ENCODE measurements at places on chromosomes 16 and 17.

- ATAC-seq, result peak; percentile 78
Measured at GRCh38 chr16:8905168-8905762, 23.1 kb downstream of the LITAFD start.

DNA sequence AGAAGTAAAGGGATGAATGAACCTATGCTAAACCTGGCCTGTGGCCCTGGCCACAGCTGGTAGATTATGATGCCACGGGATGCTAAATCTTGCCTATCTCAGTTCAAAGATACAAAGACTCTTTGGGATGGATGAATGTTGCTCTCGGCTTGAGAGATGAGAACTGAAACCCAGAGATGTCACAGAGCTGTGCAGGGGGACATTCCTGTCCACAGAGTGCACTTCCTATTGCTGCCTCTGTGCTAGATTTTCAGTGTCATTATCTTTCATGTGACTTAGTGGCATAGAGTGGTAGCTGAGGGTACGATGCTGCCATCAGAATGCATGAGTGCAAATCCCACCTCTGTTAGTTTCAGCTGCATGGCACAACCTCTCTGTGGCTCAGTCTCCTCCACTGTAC is 2.3 kb upstream of the MT1M start:
- no peak for ATAC-seq

GRCh38 chr16:78988361-78988969 is 612.1 kb downstream of the MAF start:
- ATAC-seq, result no peak

DNA sequence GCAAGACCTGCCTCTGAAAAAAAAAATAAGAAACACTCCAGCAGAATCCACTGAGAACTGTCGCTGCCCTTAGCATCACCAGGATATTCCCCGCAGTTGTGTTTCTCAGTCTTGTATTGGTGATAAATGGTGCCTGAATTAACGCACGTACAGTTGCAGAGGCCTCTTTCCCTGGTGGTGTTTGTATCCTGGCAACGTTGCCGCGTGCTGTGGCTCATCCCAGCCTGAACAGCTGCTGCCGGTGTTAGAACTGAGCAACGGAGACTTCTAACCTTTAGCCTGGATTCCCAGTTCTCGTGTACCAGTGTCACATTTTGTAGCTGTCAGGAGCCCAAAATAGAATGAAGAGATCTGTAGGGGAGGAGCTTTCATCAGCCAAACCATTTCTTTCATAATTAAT is 4.8 kb downstream of the MLYCD start:
- ATAC-seq, result peak; percentile 82

- peak; percentile 87 for ATAC-seq
Measured at GRCh38 chr17:35795007-35795870, at the start of gene MMP28. Gene MMP28 (minus strand): TSS chr17:35795641. CDS start chr17:35795377, 264 bp downstream.

- ATAC-seq, result no peak
Measured at GRCh38 chr17:78999056-78999768, 10.4 kb downstream of the CANT1 start.

DNA sequence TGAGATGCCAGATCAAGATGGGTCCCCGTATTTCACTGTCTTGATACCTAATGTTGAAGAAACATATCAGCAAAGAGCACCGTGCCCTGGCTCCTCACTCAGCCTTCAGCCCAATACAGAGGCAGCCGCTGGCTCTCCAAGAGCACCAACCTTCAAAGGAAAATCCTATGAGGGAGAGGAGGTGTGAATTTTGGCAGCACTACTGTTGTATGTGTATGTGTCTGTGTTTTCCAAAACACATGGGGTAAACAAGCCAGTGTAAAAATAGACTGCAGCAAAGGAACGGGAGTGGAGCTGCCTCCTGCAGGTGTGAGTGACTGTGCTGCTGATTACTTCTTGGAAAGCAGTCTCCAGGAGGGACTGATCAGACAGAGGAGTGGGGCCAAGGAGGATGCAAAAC is 194.0 kb upstream of the CDH5 start:
- no peak for ATAC-seq

- ATAC-seq, result no peak
Measured at GRCh38 chr16:29876594-29877249, 13.7 kb upstream of the CDIPT start.

- peak; percentile 88 for ATAC-seq
Measured at GRCh38 chr16:21260870-21261791, 17.0 kb downstream of the CRYM start.

GRCh38 chr17:15413101-15413771 is 54.2 kb downstream of the CDRT4 start:
- ATAC-seq, result no peak

DNA sequence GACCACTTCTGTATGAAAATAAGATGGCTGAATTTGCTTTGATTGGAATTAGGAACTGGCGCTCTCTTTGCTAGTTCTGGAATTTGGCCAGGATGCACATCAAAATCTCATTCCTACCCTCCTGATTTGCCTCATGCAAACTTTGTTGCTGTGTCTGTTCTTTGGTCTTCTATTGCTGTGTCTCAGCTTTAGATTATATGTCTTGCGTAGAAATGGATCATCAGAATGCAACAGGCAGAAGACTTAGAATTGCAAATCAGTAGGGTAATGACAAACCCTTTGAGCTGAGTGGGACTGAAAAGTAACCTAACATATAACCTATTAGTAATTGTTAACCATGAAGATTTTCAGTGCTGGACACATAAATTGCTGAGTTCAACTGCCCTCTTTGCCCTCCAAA is 30.3 kb downstream of the RAD51C start:
- ATAC-seq, result no peak

DNA sequence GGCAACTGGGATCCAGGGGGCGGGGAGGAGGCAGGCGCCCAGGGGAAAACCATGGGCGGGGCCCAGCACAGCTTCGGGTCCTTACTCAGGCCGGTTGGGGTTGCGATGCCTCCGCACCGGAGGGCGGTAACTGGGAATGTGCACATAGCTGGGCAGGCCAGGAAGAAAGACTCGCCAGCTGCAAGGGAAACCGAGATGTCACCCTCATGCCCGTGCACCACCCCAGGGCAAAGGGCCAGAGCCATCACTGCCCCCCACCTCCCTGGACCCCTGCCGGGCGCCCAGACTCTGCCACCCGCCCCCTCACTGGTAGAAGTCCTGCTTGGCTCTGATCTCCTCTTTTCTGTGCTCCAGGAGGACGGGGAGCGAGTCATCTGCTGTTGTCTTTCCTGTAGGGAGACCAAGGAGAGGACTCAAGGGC is 6.7 kb downstream of the ALOX12B start:
- ATAC-seq, result peak; percentile 45

DNA sequence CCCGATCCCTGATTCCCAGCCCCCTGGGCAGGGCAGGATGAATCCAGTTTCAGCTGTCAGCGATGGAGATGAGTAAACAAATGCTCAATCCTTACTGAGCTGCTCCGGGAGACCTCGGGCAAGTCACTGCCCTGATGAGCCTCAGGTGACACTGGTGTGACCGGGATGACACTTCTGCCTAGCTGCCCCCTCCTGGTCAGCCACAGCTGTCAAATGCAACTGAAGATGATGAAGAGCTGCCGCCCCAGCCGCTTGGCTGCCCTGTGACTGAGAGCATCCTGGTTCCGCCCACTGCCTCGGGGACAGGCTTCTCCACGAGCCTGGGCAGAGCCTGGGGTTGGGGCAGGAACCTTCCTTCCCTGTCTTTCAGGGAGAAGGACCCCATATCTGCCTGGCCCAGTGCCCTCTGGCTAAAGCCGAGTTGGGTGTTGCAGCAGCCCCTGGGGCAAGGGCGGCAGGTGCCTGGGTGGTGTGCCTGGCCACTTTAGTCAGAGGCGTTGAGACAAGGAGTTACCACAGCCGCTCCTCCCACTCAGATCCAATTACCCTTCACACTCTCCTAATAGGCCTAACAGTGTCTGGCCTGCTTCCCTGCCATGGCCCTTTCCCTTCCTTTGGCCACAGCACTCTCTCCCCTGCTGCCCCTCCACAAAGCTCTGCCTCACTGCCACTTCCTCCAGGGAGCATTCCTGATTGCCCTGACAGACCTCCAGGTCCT is 5.5 kb downstream of the CCL17 start:
- ATAC-seq, result no peak

DNA sequence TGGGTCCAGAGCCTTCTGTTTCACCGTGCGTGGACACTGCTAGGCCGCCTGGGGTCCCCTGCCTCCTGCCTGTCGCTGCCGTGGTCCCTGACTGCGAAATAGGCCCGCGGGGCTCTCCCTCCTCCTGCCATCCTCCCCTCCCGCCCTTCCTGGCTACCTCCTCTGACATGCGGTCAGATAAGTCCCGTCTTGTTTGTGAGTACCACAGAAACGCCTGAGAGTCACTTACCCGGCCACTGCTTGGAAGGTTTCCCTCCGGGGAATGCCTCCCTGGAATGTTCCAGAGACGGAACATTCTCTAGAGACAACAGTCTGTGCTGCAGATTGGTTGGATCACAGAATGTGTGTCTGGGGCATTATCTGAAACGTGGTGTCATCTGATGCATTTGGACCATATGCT is 22.7 kb downstream of the CIBAR2 start:
- no peak for ATAC-seq

DNA sequence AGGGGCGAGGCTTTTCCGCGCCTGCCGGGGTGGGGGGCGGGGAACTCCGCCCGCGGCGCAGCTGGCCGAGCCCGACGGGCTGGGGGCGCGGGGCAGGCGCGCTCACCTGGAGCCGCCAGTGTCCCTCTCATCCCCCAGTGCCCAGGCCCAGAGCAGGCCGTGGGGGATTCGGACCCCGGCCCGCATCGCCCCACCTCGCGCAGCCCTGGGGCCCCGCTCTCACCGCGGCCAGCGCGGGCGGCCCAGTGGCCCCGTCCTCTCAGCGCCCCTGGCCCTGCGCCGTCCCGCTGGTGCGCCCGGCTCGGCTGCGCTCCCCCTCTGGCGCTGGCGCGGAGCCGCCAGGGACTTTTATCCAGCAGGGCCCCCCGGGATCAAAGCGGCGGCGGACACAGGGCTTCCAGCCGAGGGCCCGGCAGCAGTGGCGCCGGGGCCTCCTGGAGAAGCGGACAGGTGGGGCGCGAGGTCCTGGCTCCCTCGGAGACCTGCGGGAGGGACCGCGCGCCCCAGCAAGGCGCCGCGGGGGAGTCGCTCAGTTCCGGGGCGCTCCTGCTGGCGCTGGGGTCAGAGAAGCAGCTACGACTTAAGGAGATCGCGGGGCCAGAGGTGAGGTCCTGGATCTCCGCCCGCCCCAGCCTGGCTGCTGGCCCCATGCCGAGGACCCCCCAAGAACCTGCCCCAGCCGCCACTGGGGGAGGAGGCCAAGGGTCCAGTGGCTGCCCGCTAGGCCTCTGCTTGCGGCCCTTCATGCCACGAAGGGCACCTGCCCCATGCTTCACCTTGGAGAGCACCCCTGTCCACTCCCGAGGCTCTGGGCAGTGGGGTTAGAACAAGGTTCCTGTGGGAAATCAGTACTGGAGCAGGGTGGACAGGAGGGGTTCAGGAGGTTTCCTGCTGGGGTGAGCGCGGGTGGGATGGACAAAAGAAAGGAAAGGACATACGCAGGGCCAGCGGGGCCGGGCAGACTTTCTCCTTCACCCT is 823 bp upstream of the NOTUM start:
- no peak for ATAC-seq

- no peak for ATAC-seq
Measured at GRCh38 chr16:54484700-54485099, 198.1 kb upstream of the IRX3 start.

- no peak for ATAC-seq
Measured at GRCh38 chr17:16327018-16327417, 26.3 kb downstream of the CENPV start.

DNA sequence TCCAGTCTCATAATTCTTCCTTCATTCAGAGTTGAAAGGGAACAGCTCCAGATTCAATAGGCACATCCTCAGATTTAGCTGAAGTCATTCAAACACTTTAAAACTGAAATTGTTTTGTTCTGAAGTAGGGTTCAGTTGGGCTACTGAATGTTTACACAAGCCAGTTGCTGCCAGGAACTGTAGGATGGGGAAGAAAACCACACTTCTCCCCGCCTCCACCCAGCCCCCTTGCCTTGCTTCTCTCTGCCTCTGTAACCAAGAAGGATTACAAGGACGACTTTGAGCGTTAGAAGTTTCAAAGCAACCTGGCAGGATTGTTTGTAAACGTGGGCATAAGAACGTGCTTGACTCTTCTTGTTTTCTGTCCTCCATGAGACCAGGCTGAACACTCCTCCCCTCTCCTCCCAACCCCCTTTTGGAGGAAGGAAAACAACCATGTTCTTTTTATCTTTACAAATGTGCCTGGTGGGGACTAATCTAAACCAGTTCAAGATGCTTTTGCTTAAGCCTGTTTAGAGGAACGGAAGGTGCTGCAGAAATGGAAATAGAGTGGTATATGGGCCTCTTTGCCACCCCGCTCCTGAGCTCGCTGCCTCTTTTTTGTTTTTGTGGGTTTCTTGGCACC is 287.9 kb downstream of the FTO start:
- no peak for ATAC-seq

- no peak for ATAC-seq
Measured at GRCh38 chr16:27362570-27363245, 39.3 kb upstream of the IL21R start.

DNA sequence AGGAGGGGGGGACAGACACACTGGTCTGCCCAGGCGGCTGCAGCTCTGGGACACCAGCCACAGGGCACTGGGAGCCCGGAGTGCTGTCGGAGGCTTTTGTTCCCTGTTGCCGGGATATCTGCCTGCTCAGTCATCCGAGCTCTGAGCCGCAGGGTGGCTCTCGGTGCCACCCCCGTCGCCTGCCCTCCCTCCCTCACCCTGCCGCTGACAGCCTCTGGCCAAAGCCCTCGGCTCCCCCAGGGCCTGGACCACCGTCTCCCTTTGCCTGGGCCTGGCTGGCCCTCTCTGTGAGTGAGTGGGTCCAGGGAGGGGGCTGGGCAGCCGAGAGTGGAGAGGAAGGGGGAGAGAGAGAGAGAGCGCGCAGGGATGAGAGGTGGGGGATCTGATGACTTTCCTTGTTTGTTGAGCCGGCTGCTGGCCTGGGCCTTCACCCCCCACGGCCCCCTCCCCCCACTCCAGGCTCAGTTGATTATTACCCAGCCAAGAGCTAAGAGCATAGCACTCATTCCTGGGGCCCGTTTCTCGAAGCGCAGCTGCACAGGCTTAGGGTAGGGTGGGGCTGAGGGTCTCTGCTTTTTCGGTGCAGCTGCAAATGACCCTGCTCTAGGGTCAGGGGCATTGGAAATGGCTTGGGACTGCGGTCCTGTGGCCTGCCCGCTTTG is 2.7 kb downstream of the FOXJ1 start:
- no peak for ATAC-seq

DNA sequence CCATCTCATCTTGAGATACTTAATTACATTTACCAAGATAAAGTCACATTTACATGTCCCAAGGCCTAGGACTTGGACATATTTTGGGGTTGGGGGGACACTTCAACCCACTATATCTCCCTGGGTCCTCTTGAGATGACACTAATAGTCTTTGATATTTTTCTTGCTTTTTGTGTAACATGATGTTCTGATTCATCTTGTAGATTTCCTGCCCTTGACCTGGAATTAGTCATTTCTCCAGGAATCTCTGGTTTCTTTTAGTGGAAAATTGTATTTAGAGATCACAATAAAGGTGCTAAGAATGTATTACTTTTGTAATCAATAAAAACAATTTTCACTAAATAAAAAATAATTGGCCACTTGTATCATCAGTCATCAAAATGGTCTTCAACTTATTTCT is 157.3 kb downstream of the VPS53 start:
- no peak for ATAC-seq

Measured in motor neuron (in vitro differentiated cells).